ENCODE measurements at places on chromosomes 12 and 14.

DNA sequence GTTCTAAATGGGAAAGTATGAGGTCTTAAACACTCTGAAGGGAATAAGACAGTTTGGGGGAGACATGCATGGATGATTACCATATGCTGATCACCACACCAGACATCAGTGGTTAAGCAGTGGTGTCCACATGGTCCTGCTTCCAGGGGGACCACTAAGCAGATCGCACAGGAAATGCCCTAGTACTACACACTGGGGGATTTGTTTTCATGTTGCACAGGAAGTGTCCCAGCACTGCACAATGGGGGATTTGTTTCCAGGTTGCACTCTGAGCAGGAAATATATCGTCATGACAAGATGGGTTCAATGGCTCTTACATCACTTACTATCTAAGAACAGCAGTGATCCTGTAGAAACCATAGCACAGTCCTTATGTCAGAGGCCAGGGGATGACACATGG is 245.5 kb downstream of the BCL11B start:
- DNase-seq, result no peak

DNA sequence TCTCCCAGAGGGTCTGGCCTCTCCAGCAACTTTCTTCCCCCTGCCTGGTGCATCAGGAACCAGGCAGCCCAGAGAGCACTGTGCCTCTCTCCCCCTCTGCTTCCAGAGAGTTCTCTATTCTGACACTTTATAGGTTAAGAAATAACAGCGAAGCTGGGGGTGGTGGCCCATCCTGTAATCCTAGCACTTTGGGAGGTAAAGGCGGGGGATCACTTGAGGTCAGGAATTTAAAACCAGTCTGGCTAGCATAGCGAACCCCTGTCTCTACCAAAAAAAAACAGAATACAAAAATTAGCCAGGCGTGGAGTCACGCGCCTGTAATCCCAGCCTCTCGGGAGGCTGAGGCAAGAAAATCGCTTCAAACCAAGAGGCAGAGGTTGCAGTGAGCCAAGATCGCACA is 58.3 kb downstream of the ESRRB start:
- no peak for DNase-seq

- DNase-seq, result no peak
These were observed 1973.0 kb upstream of the FLRT2 start for GRCh38 chr14:83556746-83557453.

DNA sequence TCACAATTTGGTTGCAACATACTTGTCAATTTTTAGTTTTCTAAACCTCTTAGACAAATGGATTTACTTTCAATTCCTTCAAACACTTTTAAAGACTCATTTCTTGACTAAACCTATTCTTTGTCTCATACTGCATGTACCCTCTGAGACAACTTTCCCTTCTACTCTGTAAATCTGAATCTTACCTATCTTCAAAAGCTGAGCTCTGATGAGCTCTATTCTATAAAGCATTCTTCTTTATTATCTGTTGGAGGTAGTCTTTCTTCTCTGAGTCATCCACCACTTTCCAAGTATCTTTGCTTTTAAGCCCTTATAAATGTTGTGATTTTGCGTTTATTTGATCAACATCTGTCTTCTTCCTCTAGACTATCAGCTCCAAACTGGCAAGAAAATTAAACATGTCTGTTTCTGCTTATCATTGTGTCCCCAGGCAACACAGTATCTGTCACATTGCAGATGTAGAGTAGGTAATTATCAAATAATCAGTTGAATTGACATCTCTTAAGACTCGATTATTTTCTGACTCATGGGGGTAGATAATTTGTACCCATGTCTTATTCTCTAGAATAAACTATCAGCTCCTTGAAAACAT is 265.6 kb upstream of the FAR2 start:
- no peak for DNase-seq

- no peak for DNase-seq
These were observed 42.9 kb upstream of the KCNA5 start for GRCh38 chr12:5000658-5001385.

- no peak for DNase-seq
These were observed 99.1 kb upstream of the TMTC1 start for GRCh38 chr12:29882846-29883245.

DNA sequence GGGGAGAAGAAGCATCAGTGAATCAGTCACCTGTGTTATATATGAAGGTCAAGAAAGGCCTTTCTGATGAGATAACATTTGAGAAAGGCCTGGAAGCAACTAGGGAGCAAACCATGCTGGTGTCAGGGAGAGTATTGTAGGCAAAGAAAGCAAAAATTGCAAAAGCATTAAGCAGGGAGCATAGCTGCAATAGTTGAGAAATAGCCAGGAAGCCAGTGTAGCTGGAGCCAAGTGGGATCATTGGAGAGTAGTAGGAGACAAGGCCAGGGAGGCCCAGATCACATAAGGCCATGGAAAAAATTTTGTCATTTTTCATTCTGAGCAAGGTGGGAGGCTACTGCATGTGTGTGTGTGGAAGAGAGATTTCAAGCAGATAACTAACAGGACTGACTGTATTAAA is 18.8 kb upstream of the MAGOHB start:
- no peak for DNase-seq
